ENCODE measurements at places on chromosomes 6 and 20.

DNA sequence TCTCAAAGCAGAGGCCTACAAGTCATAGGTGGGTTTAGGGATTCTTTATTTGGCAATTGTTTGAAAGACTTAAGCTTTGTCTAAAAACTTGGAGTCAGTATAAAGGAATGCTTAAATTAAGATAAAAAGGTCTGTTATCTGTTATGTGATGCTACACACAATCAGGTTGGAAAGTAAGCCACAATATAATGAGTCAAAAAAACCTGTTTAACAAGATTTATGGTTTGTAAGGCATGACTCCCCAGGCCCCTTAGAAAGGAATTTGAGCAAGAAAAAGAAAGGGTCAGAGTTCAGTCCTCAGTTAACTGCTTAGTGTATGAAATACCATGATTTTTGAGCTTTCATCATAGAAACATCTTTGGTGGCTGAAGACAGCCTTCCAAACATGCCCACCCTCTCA, 66.8 kb upstream of the HMGN3 start:
- DNase-seq = no peak

- peak; percentile 62 for DNase-seq
These were observed 334.6 kb downstream of the ESR1 start for GRCh38 chr6:152142105-152142504.

DNA sequence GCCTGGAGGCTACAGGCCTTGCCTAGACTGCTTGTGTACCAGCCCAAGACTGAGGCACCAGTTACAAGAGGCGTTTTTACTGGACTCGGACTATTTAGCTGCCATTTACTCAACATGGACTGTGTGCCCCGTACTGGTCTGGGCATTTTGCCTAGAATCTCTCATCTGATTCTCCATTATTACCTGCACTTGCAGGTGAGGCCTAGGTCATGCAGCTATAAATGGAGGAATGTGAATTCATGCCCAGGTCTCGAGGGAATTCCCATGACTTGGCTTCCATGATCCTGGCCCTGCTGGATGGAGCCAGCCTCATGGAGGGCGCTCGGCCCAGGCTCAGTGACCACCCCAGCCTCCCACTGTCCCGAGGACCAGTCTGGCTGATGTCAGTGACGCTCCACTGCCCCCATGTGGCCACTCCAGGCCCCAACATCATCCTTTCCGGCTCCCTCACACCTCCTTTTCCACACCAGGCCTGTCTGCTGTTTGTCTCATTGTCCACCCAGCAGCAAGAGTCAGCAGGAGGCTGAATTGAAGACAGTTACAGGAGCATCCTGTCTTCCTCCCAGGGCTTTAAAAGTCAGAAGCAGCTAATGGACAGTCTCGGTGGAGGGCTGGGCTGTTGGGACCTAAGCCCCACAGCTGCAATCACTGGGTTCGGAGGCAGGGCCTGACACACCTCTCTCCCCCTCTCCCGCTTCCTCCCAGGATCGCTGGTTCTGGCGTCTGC, 8.7 kb downstream of the MMP24OS start:
- DNase-seq = no peak

- peak; percentile 10 for DNase-seq
These were observed 89.1 kb upstream of the PHACTR3 start for GRCh38 chr20:59515013-59515905.

DNA sequence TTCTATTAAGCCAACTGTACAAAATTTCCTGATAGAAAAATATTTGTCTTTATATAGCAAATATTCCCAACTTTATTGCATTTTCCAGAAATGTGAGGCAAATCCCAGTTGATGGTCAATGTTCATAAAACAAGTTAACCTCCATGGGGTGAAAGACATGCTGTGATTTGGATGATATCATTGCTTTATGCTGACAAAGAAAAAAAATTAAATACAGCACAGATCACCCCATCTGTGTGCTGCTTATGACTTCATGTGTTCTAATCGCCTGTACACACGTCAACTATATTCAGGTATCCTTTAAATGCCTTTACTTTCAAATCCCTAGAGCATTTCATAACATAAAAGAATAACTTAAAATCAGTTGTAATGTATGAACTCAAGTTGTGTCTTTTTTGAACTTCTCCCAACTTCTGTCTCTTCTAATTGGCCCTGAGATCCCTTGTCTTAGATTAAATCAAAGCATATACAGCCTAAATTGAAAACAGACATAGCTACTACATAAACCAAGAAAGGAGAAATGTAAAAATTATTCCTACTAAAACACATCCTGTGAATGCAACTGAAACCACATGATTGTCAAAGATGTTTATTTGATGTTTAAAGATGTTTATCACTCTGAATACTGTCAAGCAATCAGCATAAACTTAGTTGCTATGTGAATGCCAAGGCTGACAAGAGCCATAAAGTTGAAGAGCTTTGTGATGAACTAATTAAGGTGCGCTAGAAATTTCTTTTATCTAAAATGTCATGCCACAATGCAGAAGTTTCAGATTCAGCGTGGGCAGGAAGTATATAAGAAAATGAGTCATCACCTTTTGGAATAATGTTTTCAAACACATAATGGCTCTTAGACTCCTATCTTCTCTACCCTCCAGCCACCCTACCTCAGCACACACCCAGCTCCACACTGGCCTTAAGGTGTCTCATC, 68.7 kb downstream of the FILIP1 start:
- no peak for DNase-seq

GRCh38 chr6:31129130-31129529, 8.9 kb upstream of the CDSN start:
- no peak for DNase-seq

- DNase-seq = no peak
These were observed 11.6 kb upstream of the ADAM33 start for GRCh38 chr20:3693376-3693775.

GRCh38 chr6:163460307-163460782, 45.8 kb downstream of the QKI start:
- no peak for DNase-seq

- no peak for DNase-seq
These were observed 577.8 kb downstream of the PKHD1 start for GRCh38 chr6:51509597-51509996.

GRCh38 chr6:56796196-56796532, 153.5 kb upstream of the DST start:
- no peak for DNase-seq

- no peak for DNase-seq
These were observed 71.6 kb upstream of the NRSN1 start for GRCh38 chr6:24054388-24054787.

GRCh38 chr6:136990754-136991153, 54.0 kb downstream of the IL20RA start:
- no peak for DNase-seq

DNA sequence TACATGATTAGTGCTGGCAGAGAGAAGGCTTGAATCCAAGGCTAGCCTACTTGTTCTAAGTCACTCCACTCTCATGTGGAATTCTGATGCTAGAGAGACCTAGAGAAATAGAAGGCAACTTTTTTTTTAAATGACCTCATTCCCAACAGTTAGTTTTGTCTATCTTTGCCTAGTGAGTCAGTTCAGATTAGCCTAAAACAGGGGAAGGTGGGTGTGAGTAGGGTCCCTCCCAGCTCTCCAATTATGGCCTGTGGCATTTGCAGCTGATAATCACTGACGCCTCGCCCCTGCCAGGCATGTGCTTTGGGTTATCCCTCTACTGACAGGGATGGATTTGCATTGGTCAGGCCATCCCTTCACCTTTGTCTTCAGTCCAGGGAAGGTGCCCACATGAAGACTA, 13.6 kb downstream of the TXLNB start:
- no peak for DNase-seq

- no peak for DNase-seq
These were observed 13.6 kb upstream of the SASH1 start for GRCh38 chr6:148328876-148329555.

- DNase-seq = no peak
These were observed 912 bp downstream of the EYA4 start for GRCh38 chr6:133241901-133242636.

DNA sequence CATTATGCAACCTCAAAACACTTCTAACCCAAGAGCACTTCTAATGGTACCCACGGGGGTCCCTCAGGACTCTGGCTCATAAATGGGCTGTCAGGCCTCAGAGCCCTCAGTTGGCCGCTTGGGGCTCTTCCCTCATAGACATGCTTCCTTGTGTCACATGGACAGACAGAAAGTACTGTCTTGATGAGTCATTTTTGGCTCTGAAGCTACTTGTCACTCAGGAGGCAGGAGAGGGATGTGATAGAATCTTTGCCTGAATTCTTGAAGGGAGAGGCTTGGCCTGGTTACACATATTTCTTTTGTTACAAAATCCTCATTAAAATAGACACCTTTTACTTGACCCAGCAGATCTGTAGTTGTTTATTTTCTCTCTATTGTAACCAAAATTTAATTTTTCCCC, 15.1 kb upstream of the EDN1 start:
- DNase-seq = no peak

DNA sequence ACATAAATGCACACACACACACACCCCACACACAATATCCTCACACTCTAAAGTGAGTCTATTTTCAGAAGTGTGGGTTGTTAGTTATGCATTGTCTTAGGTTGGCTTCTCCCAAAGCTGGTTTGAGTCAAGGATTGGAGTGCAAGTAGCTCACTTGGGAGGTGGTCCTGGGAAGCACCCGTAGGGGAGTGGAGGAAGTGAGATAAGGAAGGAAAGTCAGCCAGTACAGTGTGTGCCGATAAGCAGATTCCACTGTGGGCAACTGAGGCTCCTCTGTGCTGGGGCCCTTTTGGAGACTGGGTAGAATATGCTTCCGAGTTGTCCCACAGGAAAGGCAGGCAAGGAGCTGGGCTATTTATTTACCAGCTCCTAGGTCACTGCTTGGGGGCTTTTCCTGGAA, 67.2 kb downstream of the PLCB4 start:
- no peak for DNase-seq

- no peak for DNase-seq
These were observed 14.0 kb downstream of the MAP3K7 start for GRCh38 chr6:90572856-90573255.

DNA sequence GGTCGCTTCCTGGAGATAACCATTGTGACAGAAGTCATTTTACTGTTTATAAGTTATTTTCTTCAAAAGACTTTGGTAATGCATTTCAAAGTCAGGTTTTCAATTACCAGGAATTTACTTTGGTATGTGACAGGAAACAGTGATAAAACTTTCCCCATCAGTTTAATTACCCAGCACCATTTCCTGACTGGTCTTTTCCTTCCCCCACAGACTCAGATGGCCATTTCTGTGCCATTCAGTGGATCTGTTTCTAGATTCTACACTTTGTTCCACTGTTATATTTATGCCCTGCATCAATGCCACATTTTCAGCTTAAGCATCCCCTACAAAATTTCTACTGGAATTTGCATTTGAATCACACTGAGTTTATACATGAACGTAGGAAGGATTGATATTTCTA, 16.3 kb downstream of the RRBP1 start:
- no peak for DNase-seq

- DNase-seq = no peak
These were observed 422.9 kb upstream of the CHD6 start for GRCh38 chr20:42041000-42041565.

GRCh38 chr6:68476611-68477010, 158.5 kb upstream of the ADGRB3 start:
- no peak for DNase-seq

- no peak for DNase-seq
These were observed 176.7 kb downstream of the BMP7 start for GRCh38 chr20:57089699-57090144.

- DNase-seq = no peak
These were observed 397.3 kb downstream of the LAMA2 start for GRCh38 chr6:129280293-129280644.

Data from fibroblast of skin of left biceps (primary cell).